ENCODE measurements at places on chromosomes 5 and 9.

GRCh38 chr5:170573114-170573513 lies 69.3 kb downstream of the KCNIP1 start:
- no peak for DNase-seq

- no peak for DNase-seq
Measured at GRCh38 chr9:113345190-113345589, 4.2 kb upstream of the BSPRY start.

- DNase-seq, result no peak
Measured at GRCh38 chr9:106758911-106759310, 104.1 kb upstream of the ZNF462 start.

DNA sequence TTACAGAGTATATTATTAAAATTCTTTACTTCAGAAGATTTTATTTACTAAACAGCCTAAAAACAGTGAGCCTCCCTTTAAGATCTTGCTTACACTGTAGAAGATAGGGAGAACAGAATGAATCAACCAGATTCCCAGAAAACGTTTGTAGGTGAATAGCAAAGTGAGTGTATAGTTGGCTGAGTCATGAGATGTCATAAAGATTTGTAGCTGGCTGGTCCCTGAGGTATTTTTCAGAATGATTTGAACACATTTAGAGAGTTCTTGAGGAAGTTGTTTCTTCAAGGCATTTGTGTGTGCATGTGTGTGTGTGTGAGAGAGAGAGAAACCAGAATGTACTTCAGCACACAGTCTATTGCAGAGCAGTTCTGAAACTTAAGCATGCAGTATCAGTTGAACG lies 159.4 kb upstream of the PRR16 start:
- DNase-seq, result no peak

GRCh38 chr5:100600298-100600994 lies 65.3 kb downstream of the FAM174A start:
- DNase-seq, result no peak

DNA sequence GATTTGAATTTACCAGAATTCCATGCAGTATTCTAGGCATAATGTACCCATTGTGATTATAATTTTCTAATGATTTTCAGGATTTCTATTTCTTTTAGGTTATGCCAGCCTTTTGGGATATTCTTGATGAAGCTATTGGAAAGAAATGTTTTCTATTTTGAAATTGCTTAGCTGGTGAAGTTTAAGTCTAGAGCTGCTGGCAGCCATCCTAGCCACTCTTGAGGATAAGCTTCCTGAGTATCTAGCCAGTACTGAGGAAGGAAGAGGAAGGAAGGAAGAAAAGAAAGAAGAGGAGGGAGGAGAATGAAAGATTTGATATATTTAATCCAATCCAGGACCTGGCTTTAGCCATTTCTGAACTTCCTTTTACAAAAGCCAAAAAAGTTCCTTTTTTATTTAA lies 142.1 kb upstream of the DAB2 start:
- DNase-seq, result no peak

- DNase-seq, result no peak
Measured at GRCh38 chr5:73061593-73061992, 58.8 kb upstream of the TMEM171 start.

GRCh38 chr5:62948301-62948700 lies 369.7 kb downstream of the LRRC70 start:
- DNase-seq, result no peak

- DNase-seq, result no peak
Measured at GRCh38 chr9:77707383-77708063, 59.4 kb upstream of the GNA14 start.

GRCh38 chr5:83527722-83528438 lies 56.3 kb downstream of the VCAN start:
- no peak for DNase-seq

DNA sequence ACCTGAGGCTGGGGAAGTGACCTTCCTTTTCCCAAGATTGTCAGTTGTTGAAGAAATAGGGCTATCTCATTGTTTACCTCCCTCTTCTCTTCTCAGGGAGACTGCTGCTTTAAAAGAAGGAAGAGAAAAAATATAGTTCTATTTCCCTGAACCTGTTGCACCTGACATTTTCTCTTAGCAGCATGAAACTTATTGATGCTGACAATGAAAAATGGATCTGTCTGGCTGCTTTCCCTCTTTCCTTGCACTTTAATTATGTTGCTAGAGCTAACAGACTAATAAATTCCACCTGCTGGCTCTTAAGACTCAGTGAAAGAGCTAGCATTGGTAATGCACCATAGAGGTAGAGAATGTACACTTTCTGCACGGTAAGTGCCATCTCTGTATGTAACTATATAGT lies 6.2 kb upstream of the CKMT2 start:
- no peak for DNase-seq

- no peak for DNase-seq
Measured at GRCh38 chr5:150567031-150567717, 59.2 kb downstream of the NDST1 start.

DNA sequence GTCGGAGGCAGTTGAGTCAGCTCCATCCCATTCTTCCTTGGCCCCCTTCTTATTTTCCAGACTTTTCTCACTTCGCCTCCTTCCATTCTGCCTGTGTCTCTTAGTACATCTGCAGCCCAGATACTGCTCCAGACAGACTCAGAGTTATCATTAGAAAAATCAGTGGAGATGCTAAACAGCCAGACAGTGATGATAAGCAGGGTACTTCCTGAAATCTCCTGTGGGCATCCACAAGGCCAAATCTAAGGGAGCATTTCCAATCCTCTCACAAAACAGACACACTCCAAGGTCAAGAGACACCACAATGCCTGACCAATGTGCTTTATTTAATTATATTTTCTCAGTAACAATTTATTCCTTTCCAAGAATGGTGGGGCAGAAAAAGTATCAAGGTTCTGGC lies 14.5 kb upstream of the RLN1 start:
- DNase-seq, result no peak

GRCh38 chr5:128083033-128083810 lies at the start of gene SLC12A2:
Gene SLC12A2 (plus strand): TSS chr5:128083766. CDS start chr5:128083955, 189 bp downstream.
- peak; percentile 85 for DNase-seq

- DNase-seq, result no peak
Measured at GRCh38 chr9:134177624-134178393, 13.4 kb upstream of the RNU6ATAC start.

DNA sequence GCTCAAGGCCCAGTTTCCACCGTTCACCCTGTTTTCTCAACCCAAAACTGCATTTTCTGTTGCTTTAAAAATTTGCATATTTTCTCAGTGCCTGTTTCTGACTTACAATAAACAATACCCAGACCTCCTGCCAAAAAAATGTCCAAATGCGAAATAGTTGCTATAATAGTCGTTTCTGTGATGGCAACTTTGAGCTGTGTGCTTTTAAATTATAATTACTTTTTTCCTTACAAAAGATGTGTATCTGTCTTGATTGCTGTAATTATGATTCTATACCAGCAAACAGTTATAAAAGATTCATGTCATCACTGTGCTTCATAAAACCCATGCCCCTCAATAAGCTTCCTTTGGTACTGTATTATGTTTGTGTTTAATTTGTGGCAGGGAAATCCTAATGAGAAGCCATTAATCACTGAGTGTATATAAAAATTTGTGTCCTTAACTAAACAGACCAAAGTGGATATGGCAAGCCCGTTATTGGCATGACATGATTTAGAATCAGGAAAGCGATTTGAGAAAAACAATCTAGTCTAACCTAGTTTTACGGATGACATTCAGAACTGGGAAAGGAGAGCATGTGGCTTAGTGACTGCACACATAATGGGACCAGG lies 5.4 kb upstream of the SLC1A3 start:
- DNase-seq, result no peak

GRCh38 chr5:111820072-111820471 lies 63.1 kb upstream of the NREP start:
- DNase-seq, result no peak

DNA sequence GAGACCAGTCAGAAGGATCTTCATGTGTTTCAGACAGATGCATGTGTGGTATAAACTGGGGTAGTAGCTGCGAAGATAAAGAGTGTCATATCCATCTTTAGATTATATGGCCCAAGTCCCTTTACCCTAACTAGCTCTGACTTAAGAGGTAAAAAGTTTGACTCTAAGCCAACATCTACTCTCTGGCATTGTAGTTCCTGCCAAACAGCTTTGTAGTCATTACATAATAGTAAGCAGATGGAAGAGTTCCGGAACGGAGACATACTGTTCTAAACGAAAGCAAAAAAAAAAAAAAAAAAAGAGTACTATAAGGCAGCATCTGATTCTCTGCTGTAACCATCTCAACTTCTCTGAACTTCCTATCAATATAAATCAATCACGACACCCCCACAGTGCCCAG lies 48.8 kb downstream of the CEMIP2 start:
- DNase-seq, result no peak

GRCh38 chr5:10726913-10727517 lies 34.0 kb downstream of the DAP start:
- DNase-seq, result no peak

- DNase-seq, result peak; percentile 26
Measured at GRCh38 chr9:32581512-32582143, 8.7 kb upstream of the NDUFB6 start.

DNA sequence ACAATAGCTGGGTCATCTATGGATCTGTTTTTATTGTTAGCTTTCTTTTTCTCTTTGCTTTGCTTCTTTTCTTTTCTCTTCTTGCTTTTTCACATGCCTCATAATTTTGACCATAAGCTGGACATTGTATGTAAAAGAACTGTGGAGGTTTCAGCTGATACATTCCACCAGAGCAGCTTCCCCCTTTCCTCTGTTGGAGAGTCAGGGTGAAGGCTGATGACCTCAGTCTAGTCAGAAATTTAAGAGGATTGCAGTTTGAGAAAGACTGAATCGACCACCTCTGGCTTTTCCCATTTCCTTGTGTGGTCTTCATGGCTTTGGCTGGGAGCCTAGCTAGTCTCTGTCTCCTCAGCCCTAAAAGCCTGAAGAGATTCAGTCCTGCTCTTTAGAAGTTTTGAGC lies 42.0 kb downstream of the KCNIP1 start:
- no peak for DNase-seq

DNA sequence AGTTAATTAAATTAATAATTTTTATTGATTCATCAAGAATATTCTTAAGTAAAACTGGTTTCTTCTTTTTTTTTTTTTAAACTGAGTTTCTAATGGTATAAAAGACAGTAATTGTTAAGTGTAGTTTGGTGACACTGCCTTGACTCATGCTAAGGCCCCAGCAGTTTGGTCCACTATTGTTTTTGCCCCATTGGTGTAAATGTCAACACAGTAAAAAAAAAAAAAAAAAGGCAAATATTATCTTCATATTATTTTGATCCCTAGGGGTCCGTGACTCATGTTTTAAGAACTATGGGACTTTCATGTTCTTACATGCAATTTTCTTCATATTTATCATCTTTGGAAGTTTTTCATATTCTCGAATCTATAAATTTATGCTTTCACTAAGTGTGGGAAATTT lies 29.2 kb upstream of the JAK2 start:
- no peak for DNase-seq

- no peak for DNase-seq
Measured at GRCh38 chr9:20692554-20692953, 8.5 kb downstream of the FOCAD start.

DNA sequence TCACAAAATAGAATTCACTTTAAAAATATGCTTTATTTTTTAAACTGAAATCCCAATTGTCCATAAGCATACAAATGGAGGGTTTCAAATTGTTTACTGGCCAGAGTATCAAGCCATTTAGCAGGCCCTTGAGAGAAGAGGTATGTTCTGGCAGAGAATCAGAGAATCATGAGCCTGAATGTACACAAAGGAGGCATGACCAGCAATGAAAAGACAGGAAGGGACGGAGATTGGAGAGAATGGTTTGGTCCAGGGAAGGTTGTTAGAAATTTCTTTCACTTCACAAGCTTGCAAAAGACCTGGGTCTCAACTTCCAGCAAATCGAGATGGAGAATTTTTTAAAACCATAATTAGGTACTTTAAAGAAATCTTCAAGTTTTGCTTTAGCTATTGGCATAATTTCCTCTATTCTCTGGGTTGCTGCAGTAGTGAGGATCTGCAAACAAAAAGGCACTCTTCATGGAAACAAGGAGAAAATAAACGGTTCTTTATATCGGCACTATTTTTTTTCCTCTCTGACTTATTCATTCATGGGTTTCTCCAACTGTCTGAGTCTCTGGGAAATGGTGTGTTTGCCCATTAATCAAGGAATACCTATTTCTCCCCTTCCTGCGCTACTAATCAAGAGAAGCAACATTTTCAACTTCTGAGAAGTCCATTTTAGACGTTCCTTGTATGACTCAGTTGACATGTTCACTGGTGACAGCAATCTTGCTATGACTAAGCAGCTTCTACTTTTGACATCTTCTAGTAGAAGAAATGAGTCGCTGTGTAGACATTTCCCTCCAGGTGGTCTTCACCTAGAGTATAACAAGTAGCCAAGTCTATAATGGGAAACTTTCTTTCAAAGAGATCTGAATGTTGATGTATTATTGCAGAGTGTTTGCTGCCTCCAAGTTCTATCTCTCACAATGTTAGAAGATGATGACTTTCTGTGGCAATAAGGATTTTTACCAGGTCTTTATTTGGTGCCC lies 23.1 kb upstream of the ERCC6L2 start:
- DNase-seq, result no peak

DNA sequence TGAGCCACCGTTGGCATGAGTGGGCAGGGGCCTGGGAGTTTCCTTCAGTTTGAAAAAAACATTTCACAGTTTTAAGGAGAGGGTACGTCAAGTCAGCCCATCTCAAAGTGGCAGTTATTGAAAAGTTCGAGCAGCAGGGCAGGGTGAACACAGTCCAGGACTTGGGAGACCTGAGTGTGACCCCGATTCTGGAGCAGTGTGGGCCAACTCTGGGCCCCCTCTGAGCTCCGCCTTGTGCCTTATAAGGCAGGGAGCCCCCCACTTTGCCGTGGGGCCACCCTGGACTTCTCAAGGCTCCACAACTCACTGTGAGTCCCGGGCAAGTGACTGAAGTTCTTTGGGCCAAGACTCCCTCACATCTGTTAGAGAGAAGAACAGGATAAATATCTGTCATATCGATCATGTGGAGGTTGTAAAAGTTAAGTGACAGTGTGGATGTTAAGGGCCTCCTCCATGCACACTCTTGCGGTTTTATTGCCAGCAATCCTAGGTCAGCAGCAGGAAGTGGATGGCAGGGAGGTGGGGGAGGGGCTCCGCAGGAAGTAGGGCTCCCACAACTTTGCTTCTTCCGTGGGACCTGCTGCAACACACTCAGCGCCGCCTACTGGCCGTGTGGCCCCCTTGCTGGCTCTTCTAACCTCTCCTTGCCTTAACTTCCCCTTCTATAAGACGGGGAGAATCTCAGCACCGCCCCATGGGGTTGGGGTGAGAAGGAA lies 38.4 kb downstream of the HRH2 start:
- DNase-seq, result peak; percentile 81

DNA sequence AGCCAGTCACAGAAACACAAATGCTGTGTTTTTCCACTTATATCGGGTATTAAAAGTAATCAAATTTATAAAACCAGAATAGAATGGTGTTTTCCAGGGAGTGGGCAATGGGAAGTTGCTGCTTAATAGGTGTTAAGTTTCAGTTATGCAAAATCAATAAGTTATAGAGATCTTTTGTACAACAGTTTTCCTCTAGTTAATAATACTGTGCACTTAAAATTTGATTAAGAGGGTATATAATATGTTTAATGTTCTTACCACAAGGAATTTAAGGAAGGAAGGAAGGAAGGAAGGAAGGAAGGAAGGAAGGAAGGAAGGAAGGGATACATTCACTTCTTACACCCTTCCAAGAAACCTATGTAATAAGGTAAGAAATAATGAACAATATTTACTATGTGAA lies 867.7 kb upstream of the CDH6 start:
- DNase-seq, result no peak
